ENCODE measurements at places on chromosomes 4 and X.

GRCh38 chr4:122715221-122715620 lies 17.3 kb upstream of the BBS12 start:
- no peak for DNase-seq

GRCh38 chrX:10859353-10859752 lies 239.0 kb upstream of the MID1 start:
- DNase-seq, result no peak

DNA sequence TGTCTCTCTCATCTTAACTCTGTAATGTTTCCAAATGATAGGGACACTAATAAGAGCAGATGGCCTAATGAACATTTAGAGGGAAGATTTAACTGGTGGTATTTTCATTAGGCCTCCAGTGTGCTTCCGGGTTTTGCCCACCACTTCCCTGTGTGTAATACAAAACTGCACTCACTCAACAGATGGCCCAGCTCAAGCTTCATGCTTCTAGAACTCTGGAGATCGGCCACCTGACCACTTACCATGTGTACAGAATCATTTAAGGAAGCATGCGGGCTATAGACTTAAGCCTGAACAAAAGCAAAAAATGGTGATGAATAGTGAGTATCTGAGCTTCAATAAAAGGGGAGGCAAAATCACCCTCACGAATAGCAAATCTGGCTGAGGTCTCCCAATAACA lies 89.3 kb downstream of the SH2D1A start:
- DNase-seq, result no peak

DNA sequence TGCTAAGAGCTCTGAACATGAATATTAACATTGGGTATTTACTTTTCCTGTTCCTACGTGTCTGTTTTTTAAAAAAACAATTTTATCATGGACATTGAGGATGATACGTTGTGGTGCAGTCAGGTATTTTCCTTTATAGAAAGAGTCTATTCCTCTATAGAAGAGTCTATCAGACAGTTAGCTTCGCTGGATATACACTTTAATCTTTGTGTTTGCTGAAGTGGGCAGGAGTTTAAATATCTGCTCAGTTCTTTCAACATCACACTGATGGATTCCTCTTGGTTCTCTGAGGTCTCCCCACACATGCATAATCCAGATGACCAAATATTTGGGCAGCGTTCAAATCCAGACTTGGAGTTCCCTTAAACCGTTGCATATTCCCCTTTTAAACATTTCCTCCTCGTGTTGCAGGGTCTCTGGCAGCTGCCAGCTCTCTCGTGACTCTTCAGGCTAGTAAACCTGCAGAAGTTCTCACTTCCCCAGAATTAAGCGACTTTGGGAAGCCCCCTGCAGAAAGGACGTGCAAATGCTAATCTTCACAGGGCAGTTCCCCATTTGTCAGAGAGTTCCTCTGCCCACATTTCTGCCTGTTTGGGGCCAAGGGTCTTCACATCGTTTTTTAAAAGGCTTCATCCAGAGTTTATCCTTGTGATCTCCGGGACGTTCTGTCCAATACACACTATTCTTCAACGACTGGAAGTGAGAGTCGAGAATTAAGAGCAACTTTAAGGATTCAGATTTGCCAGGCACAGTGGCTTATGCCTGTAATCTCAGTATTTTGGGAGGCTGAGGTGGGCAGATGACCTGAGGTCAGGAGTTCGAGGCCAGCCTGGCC lies 20.5 kb upstream of the DHRSX start:
- no peak for DNase-seq

DNA sequence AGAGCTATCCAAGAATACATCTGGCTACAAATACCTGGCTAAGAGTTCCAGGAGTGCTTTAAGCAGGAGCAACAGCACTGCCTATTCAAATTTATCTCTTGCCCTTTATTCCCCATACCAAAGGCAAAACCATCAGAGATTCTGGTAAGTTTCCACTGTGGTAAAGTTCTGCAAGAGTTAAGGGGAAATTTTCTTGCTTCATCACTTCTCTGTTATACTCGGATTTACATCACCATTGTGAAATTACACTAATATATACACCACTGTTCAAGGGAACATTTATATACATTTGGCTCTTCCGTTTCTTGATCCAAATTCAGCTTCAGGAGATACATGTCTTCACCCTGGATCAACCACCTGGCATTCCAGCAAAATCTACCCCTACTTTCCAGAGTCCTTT lies 70.8 kb upstream of the PTPN13 start:
- DNase-seq, result no peak

DNA sequence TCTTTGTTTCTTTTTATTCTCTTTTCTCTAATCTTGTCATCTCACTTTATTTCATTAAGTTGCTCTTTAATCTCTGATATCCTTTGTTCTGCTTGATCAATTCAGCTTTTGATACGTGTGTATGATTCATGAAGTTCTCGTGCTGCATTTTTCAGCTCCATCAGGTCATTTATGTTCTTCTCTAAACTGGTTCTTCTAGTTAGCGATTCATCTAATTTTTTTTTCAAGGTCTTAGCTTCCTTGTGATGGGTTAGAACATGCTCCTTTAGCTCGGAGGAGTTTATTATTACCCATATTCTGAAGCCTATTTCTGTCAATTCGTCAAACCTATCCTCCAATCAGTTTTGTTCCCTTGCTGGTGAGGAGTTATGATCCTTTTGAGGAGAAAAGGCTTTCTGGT lies 1045.0 kb upstream of the ADGRL3 start:
- DNase-seq, result no peak

DNA sequence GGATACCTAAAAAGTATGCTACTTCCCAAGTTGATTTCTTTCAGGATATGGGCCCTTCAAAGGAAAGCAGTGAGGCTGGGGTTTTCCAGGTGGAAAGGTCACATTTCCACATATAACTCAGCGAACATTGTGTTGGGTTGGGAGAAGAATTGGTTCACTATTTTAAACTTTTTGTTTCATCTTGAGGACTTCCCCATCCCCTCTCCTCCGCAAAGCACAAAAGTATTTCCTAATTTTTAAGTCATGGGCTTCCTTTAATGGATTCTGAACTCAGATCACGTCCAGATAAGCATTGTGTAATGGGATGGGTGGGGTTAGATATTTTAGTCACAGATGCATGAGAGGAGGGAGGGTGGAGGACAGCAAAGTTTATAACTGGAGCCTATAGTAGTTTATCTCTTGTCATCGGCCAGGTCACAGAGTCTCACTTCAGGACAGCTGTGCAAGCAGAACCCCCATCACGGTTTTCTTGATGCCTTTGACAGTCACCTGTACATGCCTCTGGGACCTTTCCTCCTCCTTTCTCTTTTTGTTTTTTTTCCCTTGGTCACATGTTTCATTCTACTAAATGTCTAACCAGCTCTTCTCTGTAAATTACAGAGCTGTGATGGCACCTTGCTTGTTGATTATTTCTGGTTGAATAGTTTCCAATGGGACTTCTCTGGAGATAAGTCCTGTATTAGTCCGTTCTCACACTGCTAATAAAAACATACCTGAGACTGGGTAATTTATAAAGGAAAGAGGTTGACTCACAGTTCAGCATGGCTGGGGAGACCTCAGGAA lies 115.4 kb downstream of the PTTG2 start:
- no peak for DNase-seq

- DNase-seq, result no peak
Observed at GRCh38 chr4:90415116-90415515, 287.9 kb downstream of the CCSER1 start.

DNA sequence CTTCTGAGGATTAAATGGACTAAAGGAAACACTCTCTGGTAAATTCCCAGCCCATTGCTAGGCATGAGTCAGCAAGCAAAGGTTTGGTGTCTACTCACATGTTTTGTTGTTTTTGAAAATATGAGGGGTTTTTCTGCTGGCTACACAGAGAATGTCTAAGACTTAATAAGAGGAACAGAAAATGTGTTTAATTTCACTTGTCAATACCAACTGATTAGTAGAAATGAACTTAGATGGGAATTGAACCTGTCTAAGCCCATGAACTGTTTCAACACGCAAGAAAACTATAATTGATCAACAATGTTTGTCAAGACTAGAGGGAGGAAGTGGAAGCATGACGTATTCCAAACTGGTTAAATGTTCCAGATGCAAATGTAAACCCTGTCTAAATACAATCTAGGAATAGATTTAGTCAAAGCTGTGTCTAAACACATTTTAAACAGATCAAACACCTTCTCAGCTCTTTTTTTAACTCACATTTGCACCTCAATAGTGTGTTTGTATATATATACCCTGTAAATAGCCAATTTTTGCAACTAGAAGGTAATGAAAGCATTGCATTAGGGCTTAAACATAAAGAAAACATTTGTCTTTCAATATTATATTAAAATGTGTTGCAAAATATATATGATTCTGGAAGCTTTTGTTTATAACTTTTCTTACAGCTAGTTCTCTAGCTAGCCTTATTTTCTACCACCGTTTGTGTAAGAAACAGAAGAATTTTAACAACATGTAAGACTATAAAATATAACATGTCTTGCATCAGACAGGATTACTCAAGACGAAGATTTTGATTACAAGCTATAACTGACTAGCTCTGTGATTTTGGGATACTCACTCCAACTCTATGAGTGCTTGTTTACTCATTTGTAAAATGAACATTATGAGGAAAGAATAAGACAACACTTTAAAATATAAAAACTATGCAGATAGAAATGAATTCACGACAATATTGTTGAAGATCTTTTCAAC lies 607.8 kb downstream of the FSTL5 start:
- no peak for DNase-seq

GRCh38 chrX:135973548-135974278 lies at the start of gene MMGT1:
MMGT1 (minus strand) TSS chrX:135973988; CDS start chrX:135973675, 313 bp downstream.
- DNase-seq, result peak; percentile 59

DNA sequence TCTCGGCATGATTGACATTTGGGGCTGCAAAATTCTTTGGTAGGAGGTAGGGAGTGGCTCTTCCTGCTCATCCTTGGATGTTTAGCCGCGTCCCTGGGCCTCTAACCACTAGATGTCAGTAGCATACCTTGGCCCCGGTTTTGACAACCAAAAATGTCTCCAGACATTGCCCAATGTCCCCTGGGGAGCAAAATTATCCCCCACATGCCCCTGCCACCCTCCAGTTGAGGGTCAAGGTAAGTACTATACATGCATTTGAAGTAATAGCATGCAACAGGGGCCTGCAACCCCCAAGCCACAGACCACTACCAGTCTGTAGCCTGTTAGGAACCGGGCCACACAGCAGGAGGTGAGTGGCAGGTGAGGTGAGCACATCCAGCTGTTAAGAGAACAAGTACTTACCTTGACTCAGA lies 17.6 kb upstream of the KIAA1210 start:
- DNase-seq, result no peak

Data from stimulated activated CD4-positive, alpha-beta T cell treated with anti-CD3 and anti-CD28 coated beads, Interleukin-1b, Interleukin-23, amount 100 ng/mL, for 1 hour (primary cell).